Uterus (tissue), 4 donors: ENCODE measurements at places on chromosomes 3 and 15.
A peak's percentile ranks its signal among the peaks of the same experiment; 100 is the strongest.

- DNase-seq = no peak
- no peaks in the 10 kb centered on the region for H3K27me3 ChIP-seq
- no peak overlapping the region for H3K4me3 ChIP-seq
- peak overlapping the region; percentile 59 for H3K27ac ChIP-seq
- H3K36me3 ChIP-seq = no peaks in the 10 kb centered on the region
Observed at GRCh38 chr3:73389117-73389813, 235.5 kb downstream of the PDZRN3 start.

- H3K36me3 ChIP-seq = no peaks in the 10 kb centered on the region
- no peak overlapping the region for H3K4me3 ChIP-seq
- DNase-seq = no peak
- H3K4me1 ChIP-seq = no peaks in the 10 kb centered on the region
Observed at GRCh38 chr15:91435113-91435512, 335.1 kb downstream of the SV2B start.

DNA sequence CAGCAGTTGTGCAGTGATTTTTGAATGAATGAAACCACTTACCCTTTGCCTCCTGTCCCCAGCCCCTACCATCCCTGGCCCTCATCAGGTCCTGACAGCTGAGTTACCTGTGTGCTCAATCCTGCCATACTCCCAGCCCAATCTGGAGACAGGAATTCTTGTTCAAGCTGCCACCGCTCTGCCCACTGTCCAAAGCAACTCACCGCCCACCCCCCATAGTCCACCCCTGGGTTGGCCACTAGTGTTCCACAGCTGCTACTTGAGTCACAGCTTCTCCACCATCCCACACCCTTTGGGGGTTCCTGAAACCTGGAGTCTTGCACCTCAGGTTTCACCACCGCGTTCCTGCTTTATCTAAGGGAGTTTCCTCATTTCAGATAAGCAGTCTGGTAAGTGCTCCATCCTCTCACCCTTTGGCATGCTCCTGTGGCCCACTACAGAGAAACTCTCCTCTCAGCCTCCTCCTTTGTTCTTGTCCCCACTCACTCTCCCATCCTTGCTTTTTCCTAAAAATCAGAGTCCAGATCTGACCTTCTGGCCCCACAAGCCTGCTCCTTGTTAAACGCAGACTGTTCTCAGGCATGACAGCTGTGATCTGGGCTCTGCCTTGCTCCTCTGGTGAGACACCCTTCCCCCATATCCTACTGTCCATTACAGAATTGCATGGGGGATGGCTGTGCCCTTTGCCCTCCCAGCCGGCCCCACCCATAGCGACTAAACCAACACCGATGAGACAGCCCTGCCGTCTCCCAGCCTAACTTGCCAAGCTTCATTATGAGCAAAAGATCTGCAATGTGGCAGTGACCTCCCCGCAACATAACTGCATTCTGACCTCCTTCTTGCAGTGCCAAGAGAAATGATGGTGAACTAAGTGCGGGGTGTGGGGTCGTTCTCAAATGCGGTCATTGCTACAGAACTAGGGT, 50.0 kb downstream of the CYP19A1 start:
- H3K27ac ChIP-seq = no peak overlapping the region
- no peaks in the 10 kb centered on the region for H3K36me3 ChIP-seq
- H3K4me1 ChIP-seq = no peaks in the 10 kb centered on the region
- DNase-seq = no peak

- H3K27me3 ChIP-seq = no peaks in the 10 kb centered on the region
- no peak for DNase-seq
- no peaks in the 10 kb centered on the region for H3K36me3 ChIP-seq
Observed at GRCh38 chr3:18951333-18951732, 197.0 kb upstream of the KCNH8 start.

- no peak overlapping the region for H3K27ac ChIP-seq
- no peaks in the 10 kb centered on the region for H3K4me1 ChIP-seq
- no peak for DNase-seq
- no peaks in the 10 kb centered on the region for H3K36me3 ChIP-seq
- H3K4me3 ChIP-seq = no peak overlapping the region
Observed at GRCh38 chr3:180116203-180116602, 79.5 kb upstream of the PEX5L start.

- no peak overlapping the region for H3K27ac ChIP-seq
- no peaks in the 10 kb centered on the region for H3K36me3 ChIP-seq
- H3K4me3 ChIP-seq = no peak overlapping the region
- no peaks in the 10 kb centered on the region for H3K27me3 ChIP-seq
Observed at GRCh38 chr15:41566121-41566885, 7.3 kb downstream of the TYRO3 start.

- no peaks in the 10 kb centered on the region for H3K36me3 ChIP-seq
- no peak for DNase-seq
- peaks cover 9% of the 10 kb centered on the region for H3K4me1 ChIP-seq
- no peaks in the 10 kb centered on the region for H3K27me3 ChIP-seq
- H3K4me3 ChIP-seq = no peak overlapping the region
- H3K27ac ChIP-seq = peak overlapping the region; percentile 89
Observed at GRCh38 chr15:68414206-68414555, 17.8 kb downstream of the ITGA11 start.

DNA sequence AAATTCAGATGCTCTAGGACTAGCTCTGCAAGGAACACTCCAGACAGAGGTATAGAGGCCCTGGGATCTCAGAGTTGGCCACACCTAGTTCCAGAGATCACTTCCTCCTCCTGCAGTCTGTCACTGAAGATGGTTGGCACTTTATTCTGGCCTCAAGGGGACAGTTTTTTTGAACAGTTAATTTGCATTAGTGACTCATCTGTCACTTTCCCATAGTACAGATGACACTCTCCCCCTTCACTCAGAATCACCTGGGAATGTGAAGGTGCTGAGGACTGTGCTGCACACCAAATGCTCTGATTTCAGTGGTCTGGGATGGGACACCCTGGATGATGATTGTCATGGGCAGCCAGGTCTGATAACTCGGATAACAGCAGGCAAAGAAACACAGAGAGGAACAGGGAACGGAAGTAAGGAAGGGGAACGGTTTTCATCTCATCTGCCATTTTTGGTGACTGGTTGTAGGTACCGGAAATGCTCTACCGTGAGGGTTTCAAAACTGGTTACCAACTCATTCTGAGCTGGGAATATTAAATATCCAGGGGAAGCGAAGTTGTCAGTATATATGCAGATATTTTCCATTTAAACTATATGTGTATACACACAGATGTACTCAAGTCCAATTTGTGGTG, 232.5 kb upstream of the ST8SIA2 start:
- DNase-seq = no peak
- no peaks in the 10 kb centered on the region for H3K36me3 ChIP-seq
- H3K27me3 ChIP-seq = no peaks in the 10 kb centered on the region
- H3K4me3 ChIP-seq = no peak overlapping the region
- no peaks in the 10 kb centered on the region for H3K4me1 ChIP-seq
- H3K27ac ChIP-seq = no peak overlapping the region
